CD4-positive, alpha-beta memory T cell (primary cell): ENCODE measurements at places on chromosomes 11 and 22. TPM values are rescaled to one million over a fixed set of nuclear protein-coding genes. Genes with fewer than 3 reads are reported as not detected.
A peak's percentile ranks its signal among the peaks of the same experiment; 100 is the strongest.

DNA sequence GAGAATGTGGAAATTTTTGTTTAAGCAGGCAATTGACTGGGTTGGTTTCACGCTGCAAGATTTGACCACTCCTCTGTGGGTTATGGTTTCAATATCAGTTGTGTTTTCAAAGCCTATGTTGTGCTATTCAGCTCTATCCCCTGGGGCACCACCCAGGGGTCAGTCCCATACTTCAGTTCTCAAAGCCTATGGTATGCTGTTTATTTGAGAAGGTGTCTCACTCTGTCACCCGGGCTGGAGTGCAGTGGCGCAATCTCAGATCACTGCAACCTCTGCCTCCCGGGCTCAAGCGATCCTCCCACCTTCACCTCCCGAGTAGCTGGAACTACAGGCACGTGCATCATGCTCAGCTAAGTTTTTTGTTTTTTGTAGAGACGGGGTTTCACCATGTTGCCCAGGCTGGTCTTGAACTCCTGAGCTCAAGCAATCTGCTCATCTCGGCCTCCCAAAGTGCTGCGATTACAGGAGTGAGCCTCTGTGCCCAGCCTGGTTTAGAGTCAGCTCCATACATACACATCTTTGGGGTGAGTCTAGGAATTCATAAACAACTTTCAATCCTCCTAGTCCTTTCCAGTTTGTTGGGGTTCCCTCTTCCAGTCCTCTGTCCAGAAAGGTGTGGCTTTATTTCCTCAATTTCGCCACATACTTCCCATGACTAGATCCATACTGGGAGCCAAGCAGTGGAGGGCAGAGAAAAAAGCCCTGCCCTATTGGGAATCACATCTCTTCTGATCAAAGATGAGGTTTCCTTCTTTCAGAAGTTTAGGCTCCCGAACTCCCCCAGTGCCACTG, 35.0 kb upstream of the MAPK1 start:
- H3K27ac ChIP-seq: no peak overlapping the region
- H3K27me3 ChIP-seq: no peaks in the 10 kb centered on the region
- no peaks in the 10 kb centered on the region for H3K4me1 ChIP-seq
- H3K4me3 ChIP-seq: no peak overlapping the region
- H3K36me3 ChIP-seq: no peaks in the 10 kb centered on the region

Gene OR52I1
- total RNA-seq: not detected

DNA sequence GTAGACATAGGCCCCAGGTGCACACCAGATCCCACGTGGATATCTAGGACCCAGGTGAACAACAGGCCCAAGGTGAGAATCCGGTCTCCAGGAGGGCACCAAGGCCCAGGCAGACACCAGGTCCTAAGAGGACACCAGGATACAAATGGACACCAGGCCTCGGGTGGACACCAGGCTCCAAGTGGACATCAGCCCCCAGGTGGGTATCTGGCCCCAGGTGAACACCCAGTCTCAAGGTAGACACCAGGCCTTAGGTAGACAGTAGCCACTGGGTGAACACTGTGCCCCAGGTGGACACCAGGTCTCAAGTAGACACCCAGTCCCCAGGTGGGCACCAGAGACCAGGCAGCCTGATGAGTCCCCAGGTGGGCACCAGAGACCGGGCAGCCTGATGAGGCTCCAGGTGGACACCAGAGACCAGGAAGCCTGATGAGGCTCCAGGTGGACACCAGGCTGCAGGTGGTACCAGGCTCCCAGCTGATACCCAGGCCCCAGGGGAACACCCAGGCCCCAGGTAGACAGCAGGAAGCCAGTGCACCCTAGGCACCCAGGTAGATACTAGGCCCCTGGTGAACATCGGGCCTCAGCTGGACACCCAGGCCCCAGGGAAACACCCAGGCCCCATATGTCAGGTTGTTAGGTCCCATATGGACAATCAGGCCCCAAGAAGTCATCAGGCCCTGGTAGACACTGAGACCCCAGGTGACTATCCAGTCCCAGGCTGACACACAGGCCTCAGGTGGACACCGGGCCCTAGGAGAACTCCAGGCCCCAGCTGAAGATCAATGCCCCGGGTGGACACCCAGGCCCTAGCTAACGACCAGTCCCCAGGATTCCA, 55.1 kb upstream of the SEPTIN5 start:
- H3K4me1 ChIP-seq: no peaks in the 10 kb centered on the region
- H3K27me3 ChIP-seq: no peaks in the 10 kb centered on the region
- no peak overlapping the region for H3K4me3 ChIP-seq
- H3K36me3 ChIP-seq: no peaks in the 10 kb centered on the region
- no peak for DNase-seq

Gene EP300
- total RNA-seq: 125 TPM

Gene SREBF2
- 112 TPM for total RNA-seq

- H3K4me3 ChIP-seq: no peak overlapping the region
- H3K4me1 ChIP-seq: peaks cover 47% of the 10 kb centered on the region
- peak overlapping the region; percentile 53 for H3K27ac ChIP-seq
- H3K36me3 ChIP-seq: peaks cover 30% of the 10 kb centered on the region
Measured at GRCh38 chr11:1889224-1889930, 2.3 kb downstream of the PRR33 start.

- H3K27ac ChIP-seq: no peak overlapping the region
- H3K4me1 ChIP-seq: peaks cover 96% of the 10 kb centered on the region
- peaks cover 54% of the 10 kb centered on the region for H3K36me3 ChIP-seq
- H3K27me3 ChIP-seq: no peaks in the 10 kb centered on the region
- DNase-seq: no peak
Measured at GRCh38 chr11:83172551-83172950, 15.6 kb downstream of the PCF11 start.

Gene PAFAH1B2
- 61.6 TPM for total RNA-seq

DNA sequence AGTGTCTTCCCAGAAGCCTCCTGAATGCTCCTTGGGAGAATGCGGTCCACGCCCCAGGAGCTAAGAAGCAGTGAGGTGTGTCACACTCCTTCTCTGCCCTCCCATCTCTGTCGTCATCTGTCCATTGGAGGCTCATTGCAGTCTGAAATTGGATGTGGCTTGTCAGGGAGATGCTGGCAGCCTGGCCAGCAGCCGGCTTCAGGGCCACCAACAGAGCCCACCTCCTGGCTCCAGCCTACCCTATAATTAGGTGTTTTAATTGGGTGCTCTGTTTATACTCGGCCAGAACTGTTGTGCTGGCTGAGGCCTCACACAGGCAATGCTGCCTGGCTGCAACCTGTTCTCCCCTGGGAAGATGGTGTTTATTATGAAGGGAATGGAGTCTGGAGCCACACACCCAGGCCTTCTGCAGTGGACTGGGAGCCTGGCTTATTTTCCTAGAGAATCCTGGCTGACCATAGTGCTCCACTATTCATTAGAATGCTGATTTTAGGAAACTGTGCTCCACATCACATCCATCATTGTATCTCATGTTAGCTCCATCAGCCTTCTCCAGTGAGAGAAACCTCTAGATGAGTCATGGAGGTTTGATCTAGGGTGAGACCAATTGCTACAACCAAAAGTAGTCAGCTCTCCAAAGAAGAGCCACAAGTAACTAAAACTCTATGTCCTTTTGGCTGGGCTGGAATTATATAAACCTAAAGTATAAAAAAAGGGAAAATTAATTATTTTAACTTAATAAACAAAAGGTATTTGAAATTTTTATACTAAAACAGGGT, 86.8 kb upstream of the CRTAM start:
- no peak overlapping the region for H3K27ac ChIP-seq
- no peaks in the 10 kb centered on the region for H3K27me3 ChIP-seq
- no peak overlapping the region for H3K4me3 ChIP-seq
- peaks cover 55% of the 10 kb centered on the region for H3K4me1 ChIP-seq
- no peak for DNase-seq

Gene RBFOX2
- total RNA-seq: 0.99 TPM

GRCh38 chr11:86119077-86119476, 50.2 kb upstream of the PICALM start:
- no peak overlapping the region for H3K27ac ChIP-seq
- H3K4me3 ChIP-seq: no peak overlapping the region

- H3K4me3 ChIP-seq: no peak overlapping the region
- peaks cover 4% of the 10 kb centered on the region for H3K4me1 ChIP-seq
- no peaks in the 10 kb centered on the region for H3K36me3 ChIP-seq
Measured at GRCh38 chr22:43273902-43274484, 69.2 kb downstream of the SCUBE1 start.

DNA sequence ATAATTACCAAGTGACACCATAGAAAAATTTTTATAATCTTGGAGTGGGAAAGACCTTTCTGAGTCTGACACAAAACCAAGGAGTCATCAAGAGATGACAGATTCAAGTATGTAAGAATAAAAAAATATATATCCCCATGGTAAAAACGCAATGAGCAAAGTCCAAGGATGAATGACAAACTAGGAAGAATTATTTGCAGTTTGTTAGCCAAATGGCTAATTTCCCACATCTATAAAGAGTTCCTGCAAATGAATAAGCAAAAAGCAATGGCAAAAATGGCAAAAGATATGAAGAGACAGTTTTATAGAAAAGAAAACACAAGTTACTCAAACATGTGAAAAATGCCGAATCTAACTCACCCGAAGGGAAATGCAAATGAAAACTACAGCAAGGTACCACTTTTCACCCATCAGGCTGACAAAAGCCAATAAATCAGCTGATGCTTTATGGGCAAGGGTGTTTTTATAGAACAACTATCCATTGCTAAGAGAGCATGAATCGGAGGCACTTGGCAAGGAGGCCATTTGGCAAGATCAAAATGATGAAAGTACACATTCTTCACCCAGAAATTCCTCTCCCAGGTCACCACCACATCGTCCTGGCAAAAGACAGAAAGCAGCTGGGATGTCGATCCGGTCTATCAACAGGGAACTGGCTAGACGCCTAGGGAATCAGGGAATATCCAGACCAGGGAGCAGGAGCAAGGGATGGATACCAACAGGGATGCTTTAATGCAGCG, 21.1 kb upstream of the KLHL35 start:
- no peak for DNase-seq
- H3K36me3 ChIP-seq: no peaks in the 10 kb centered on the region
- H3K4me1 ChIP-seq: no peaks in the 10 kb centered on the region

Gene CASP4
- 97.9 TPM for total RNA-seq

GRCh38 chr22:44242946-44243724, 62.4 kb downstream of the PARVG start:
- H3K36me3 ChIP-seq: no peaks in the 10 kb centered on the region
- peaks cover 6% of the 10 kb centered on the region for H3K27me3 ChIP-seq
- no peak overlapping the region for H3K27ac ChIP-seq
- no peak overlapping the region for H3K4me3 ChIP-seq

- H3K27me3 ChIP-seq: no peaks in the 10 kb centered on the region
- H3K4me1 ChIP-seq: no peaks in the 10 kb centered on the region
- no peak overlapping the region for H3K27ac ChIP-seq
Measured at GRCh38 chr11:126123686-126124085, 61.0 kb upstream of the CDON start.

GRCh38 chr11:65590240-65590738, 5.3 kb downstream of the KCNK7 start:
- no peak overlapping the region for H3K27ac ChIP-seq
- no peaks in the 10 kb centered on the region for H3K27me3 ChIP-seq
- DNase-seq: no peak

Gene ARHGAP20
- 0.17 TPM for total RNA-seq

- no peak overlapping the region for H3K27ac ChIP-seq
- no peaks in the 10 kb centered on the region for H3K4me1 ChIP-seq
- no peaks in the 10 kb centered on the region for H3K27me3 ChIP-seq
- no peak overlapping the region for H3K4me3 ChIP-seq
- H3K36me3 ChIP-seq: no peaks in the 10 kb centered on the region
- DNase-seq: no peak
Measured at GRCh38 chr11:112448168-112448567, 187.5 kb upstream of the PLET1 start.

- H3K27ac ChIP-seq: no peak overlapping the region
- H3K36me3 ChIP-seq: no peaks in the 10 kb centered on the region
- H3K4me1 ChIP-seq: peaks cover under 1% of the 10 kb centered on the region
- H3K4me3 ChIP-seq: no peak overlapping the region
- H3K27me3 ChIP-seq: no peaks in the 10 kb centered on the region
Measured at GRCh38 chr22:45224331-45224730, 16.4 kb downstream of the KIAA0930 start.

Gene BTBD18
- not detected for total RNA-seq

Gene MMP11
- total RNA-seq: 0.79 TPM

Gene CHRDL2
- not detected for total RNA-seq
